ENCODE measurements at places on chromosomes 2 and 18.

DNA sequence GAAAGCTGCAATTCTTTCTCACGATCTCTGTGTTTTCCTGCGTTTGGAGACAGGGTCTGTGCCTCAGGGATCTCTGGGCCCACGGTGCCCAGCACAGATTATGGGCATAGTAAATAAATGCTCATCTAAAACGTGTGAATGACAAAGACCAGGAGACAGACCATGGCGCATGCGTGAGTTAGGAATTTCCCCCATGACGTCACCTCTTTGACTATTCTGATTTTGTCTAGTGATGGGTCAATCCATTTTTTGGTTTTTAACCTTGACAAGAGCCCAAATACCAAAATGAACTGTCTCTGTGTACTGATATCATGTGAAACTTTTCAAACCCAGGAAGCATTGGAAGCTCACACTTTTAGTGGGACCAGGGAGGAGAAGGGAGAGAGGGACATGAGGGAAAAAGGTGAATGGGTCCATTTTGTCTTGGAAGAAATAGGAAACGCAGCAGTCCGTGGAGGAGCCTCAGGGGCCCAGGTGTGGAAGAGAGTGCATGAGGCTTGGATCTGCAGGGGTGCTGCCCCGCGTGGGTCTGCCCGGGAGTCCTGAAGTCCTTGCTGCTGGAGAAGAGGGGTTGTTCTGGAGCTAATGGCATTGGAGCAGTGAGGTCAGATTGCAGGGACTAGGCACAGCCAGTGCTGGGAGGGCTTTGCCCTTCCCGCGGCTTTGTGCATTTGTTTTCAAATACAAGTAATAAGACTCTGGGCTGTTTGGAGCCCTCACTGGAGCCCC lies 172.2 kb downstream of the ASB1 start:
- DNase-seq: no peak

GRCh38 chr2:8927510-8928455 lies 75.7 kb downstream of the MBOAT2 start:
- no peak for DNase-seq

GRCh38 chr2:239159476-239159911 lies 241.3 kb downstream of the HDAC4 start:
- DNase-seq: no peak

- no peak for DNase-seq
Measured at GRCh38 chr2:218691234-218691633, 19.3 kb downstream of the STK36 start.

GRCh38 chr18:34659579-34660517 lies 50.2 kb upstream of the DTNA start:
- DNase-seq: peak; percentile 65

DNA sequence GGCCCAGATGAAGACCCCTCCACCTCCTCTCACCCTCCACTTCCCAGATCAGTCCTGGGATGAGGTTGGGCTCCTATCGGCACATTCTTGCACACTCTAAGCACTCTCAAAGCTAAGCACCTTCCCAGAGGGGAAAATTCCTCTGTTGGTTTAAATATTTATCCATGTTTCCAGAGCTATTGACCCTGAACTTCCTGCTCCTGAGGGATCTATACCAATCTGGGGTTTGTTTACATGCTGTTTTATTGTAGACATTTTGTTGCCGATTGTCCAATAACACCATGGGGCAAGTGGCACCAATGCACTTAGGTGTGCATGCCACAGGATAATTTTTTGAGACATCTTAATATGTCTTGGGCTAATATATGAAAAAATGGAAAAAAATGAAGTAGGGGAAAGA lies 476.2 kb downstream of the SLC4A3 start:
- no peak for DNase-seq

- no peak for DNase-seq
Measured at GRCh38 chr2:72023678-72024390, 123.8 kb downstream of the CYP26B1 start.

GRCh38 chr2:45768208-45768607 lies 116.7 kb downstream of the PRKCE start:
- no peak for DNase-seq

- no peak for DNase-seq
Measured at GRCh38 chr18:64254399-64255093, 105.7 kb upstream of the LINC00305 start.

- DNase-seq: no peak
Measured at GRCh38 chr2:26473796-26474195, 4.1 kb downstream of the OTOF start.

DNA sequence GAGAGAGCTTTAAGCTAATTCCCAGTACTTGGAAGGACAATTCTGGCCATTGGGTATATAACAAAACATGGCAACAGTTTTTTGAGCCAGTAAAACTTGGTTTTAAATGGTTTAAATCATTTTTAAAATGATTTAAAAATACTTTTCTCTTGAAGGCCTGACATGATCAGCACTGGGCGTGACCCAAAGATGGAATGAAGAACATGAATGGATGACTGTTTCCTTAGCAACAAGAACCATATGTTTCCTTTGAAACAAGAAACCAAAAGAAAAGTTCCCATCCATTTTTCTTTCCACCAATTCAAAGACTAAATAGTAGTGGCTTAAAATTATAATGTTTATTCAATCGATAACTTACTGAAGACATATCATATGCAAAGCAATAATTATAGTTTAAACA lies 348.3 kb upstream of the FIGN start:
- no peak for DNase-seq

DNA sequence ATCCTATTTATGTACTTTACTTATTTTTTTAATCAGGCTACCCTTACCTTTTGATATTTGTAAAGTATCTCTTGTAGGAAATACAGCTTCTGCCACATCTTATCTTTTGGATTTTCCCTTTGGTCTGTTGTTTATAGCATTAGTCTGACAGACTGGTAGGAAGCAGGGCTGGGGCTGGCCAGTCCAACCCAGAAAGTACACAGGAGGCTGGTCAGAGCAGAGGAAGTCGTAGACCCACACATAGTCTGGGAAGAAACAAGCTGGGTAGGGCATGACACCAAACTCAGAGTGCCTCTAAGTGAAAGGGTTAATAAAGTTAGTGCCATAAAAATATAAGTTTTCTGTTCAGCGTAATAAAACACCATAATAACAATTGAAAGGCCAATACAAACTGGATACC lies 51.7 kb downstream of the BOLA3 start:
- DNase-seq: no peak

DNA sequence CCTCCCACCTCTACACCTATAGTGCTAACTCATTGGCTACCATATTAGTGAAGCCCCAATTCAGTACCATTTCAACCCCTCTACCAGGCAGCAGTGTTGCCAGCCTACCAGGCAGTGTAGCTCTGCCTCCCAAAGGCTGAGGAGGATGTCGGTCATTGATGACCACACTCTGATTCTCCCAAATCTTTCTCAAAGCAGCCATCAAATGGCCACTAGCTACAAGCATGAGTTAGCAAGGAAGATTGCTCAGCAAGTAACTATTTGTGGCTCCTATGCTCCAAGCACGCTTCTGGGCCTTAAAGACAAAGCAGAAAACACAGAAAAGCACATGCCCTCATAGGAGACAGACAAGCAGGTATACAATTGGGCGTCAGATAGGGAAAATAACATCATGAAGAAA lies 42.7 kb upstream of the AFF3 start:
- DNase-seq: no peak

DNA sequence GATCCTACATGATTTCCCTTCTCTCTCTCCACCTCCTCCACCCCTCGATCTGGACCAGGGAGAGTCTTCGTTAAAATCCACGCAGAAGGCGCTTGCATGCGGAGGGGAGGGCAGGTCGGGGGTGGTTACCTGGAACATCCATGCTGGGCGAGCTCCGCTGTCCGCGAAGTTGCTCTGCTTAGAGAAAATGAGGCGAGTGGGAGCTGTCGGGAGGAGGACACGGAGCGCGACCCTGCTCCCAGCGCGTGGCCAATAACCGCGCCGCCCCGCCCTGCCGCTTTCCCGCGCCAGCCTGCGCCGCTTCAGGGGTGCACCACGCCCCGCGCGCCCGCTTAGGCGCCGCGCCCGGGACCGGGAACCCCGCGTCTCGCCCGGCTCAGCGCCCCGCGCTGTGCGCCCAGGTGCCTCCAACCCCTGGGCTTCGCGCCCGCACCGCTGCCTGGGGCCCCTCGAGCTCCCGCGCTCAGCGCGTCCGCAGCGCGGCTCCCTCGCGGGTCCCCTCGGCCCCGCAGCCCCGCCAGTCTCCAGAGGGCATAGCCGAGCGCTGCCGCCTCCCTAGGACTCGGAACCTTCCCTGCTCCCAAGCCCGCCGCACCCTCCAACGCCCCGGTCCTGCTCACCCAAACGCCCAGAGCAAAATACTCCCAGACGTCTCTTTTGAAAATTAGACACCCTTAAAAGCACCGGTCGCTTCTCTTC lies 636 bp downstream of the CBLN2 start:
- DNase-seq: peak; percentile 31

DNA sequence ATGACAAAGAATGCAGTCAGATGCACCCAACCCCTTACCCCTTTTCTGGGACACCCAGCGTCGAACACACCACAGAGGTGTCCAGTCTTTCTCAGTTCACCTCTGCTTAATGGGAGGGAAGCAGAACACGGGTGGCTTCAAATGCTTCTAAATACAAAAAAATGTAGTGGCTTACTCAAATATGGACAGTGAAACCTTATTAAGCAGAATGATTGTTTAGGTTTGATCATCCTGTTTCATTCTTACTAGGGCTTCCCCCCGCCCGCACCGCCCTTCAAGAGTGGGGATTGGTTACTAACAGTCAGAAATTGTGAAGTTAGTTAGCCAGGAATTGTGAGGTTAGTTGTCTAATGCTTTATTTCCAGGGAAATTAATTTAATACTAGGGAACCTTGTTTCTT lies 21.6 kb downstream of the ATG16L1 start:
- DNase-seq: no peak

DNA sequence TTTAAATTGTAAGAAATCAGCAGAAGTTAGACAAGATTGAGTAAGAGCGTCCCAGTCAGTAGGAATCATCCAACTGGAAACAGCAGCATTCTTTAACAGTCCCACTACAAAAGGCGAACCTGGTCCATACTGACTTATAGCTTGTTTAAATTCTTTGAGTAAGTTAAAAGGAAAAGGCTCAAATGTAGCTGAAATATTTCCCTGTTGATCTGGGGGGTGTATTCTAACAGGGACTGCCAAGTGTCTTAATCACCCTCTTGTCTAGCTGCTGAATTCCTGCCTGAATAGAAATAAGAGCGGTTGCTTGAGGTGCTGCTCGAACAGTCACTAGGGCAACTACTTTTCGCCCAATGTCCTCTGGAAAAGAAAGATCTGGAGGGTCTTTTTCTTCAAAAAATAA lies 56.4 kb upstream of the FMNL2 start:
- DNase-seq: no peak

- DNase-seq: no peak
Measured at GRCh38 chr2:8229546-8229986, 452.3 kb upstream of the ID2 start.

- no peak for DNase-seq
Measured at GRCh38 chr2:196409376-196409775, 230.1 kb upstream of the CCDC150 start.

DNA sequence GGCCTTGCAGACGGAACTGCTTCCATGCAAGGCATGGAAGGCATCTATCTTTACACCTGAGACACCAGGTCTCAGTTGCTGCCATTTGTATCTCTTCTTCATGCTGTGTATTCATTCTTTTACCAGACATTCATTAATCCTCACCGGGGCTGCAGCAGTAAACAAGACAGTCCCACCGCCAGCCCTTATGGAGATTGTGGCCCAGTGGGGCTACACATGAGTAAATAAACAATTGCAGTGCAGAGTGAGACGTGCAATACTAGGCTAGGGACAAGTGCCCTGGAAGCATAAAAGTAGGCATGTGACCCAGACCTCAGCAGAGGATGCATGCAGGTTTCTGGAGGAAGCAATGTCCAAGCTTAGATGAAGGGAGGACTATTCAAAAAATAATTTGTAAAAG lies 497.6 kb upstream of the KLHL29 start:
- DNase-seq: no peak

DNA sequence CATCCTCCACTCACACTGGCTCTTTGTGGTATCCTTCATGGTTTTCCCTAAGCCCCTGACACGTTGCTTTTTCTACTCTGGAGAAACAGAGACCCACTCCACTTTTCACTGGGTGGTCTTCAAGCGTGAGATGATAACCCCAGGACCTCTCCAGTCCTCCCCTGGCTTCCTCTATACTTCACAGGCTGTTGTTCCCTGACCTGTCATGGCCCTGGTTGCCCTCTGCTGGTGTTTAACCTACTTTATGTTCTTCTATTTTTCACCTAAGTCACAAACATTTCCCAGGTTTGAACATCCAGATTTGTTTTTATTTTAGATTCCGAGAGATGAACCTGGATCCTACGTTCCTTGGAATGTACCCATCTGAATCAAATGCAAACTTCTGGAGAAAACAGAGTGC lies 84.5 kb downstream of the AOX1 start:
- DNase-seq: no peak

GRCh38 chr2:53987336-53987921 lies 16.6 kb upstream of the PSME4 start:
- peak; percentile 10 for DNase-seq

DNA sequence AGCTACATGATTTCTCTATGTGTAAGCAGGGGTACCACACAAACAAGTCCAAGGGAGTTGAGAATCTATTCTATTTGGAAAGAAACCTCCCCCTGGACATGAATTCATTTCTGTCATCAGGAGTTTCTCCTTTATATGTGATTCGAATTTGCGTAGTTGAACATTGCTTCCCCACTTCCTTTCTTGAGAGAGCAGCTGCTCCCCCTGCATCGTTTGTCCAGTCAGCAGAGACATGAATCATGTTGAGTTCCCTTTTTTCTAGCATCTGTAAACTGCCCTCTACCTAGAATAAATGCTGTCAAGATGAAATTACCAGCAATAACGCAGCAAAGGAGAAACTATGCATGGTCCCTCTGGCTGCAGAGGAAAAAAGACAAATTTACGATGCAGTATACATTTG lies 73.8 kb downstream of the KIF5C start:
- DNase-seq: no peak

GRCh38 chr2:240392084-240392947 lies 43.1 kb upstream of the GPC1 start:
- DNase-seq: no peak

- DNase-seq: no peak
Measured at GRCh38 chr2:46951290-46952064, 35.9 kb upstream of the MCFD2 start.

GRCh38 chr18:25348386-25349130 lies 3.4 kb downstream of the ZNF521 start:
- DNase-seq: no peak

DNA sequence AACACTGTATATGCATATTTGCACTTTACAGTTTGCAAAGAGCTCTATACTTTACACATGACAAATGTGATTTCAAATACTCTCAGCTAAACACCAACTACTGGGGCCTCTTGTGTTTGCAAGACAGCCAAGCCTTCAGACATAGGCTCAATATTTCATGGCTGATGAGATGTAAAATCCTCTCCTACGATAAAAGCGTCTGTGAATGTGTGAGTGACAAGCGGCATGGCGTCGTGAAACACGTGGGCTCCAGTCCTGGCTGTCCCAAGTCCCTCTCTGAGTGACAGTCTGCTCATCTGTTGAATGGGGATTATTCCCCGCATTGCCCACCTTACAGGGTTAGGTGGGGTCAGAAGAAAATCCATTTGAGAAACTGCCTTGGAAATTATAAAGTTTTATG lies 489.8 kb downstream of the RNF144A start:
- DNase-seq: no peak

Measured in brain (organoid and tissue), 16 donors.